Cardiac muscle cell (in vitro differentiated cells and primary cell): ENCODE measurements at places on chromosomes 5 and 9.

GRCh38 chr5:108060340-108060739 lies 321.6 kb downstream of the FBXL17 start:
- DNase-seq: no peak

DNA sequence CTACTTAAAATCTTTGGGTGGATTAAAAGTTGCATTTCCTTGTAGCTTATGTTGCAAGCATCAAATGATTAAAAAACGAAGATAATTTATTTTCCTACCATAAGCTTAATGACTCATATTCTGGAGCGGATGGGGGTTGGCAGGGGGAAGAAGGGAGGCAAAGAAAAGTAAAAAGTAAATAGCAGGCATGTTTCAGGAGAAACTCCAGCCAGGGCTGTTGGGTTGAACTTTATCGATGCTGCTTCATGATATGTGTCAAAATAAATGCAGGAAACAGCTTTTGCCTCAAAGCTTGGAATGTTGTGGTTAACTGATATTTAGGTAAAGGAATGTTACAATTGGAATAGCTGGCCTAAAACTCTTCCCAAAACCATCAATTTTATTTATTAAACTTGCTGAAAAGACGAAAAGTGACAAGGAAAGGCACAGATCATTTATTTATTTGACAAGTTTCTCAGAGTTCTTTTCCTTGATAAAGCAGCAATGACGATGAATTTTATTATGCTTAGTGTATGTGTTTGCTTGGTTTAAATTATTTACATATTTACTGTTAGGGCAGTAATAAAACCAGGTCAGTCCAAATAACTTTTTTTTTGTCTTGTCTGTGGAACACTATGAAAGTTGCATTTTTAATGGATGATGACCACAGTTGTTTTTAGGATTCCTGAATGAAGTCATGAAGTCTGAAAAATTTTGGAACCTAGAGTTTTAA lies 177.9 kb downstream of the PCSK1 start:
- DNase-seq: peak; percentile 95

DNA sequence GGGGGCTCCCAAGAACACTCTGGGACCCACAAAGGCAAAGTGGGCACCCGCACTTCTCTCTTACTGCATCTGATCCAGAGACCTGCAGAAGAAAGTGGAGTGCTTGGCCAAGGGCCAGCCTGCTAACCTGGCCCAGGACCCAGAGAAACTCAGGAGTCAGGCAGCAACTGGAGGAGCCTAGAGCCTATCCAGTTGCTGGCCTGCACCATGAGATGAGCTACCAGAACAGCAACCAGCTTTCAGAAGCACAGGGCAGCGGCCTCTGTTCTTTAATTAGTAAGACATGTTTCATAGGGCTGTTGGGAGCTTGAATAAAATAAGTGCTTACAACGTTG lies 298.3 kb downstream of the GADD45G start:
- DNase-seq: no peak

- no peak for DNase-seq
Measured at GRCh38 chr5:145991044-145991575, 54.7 kb downstream of the SH3RF2 start.

GRCh38 chr5:16931334-16932110 lies 4.6 kb downstream of the MYO10 start:
- DNase-seq: peak; percentile 50

DNA sequence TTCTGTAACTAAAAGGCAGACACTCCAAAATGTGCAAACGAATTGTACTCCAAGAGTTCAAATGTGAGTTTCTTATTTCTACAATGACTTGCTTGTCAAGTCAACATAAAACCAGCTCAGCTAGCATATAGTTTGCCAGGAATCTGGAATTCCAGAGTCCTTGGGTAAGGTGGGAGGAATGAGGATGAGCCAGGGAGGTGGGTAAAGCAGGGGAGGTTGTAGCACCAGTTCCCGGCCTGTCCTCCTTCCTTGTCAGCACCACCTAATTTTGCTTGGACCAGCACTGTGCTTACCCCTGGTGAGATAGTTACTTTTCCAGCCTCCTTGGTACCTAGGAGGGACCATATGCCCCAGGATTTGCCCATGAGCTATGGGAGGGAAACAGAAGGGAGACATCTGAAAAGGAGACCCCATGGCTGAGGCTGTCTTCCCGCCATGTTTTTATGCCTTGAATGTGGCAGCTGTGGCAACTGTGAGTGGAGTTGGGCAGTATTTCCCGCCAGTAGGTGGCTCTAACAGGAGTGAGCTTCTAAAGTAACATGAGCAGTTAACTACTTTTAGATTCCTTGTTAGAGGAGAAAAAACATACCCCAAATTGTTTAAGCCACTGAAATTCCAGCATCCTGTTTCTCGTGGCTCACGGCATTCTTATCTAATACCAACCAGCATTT lies 302.5 kb downstream of the TENT4A start:
- DNase-seq: no peak

GRCh38 chr9:4879115-4879558 lies 86.4 kb downstream of the RCL1 start:
- DNase-seq: no peak

- DNase-seq: no peak
Measured at GRCh38 chr9:34744295-34745221, 34.6 kb upstream of the CCL21 start.

GRCh38 chr5:33049298-33049697 lies 338.2 kb downstream of the NPR3 start:
- DNase-seq: no peak

DNA sequence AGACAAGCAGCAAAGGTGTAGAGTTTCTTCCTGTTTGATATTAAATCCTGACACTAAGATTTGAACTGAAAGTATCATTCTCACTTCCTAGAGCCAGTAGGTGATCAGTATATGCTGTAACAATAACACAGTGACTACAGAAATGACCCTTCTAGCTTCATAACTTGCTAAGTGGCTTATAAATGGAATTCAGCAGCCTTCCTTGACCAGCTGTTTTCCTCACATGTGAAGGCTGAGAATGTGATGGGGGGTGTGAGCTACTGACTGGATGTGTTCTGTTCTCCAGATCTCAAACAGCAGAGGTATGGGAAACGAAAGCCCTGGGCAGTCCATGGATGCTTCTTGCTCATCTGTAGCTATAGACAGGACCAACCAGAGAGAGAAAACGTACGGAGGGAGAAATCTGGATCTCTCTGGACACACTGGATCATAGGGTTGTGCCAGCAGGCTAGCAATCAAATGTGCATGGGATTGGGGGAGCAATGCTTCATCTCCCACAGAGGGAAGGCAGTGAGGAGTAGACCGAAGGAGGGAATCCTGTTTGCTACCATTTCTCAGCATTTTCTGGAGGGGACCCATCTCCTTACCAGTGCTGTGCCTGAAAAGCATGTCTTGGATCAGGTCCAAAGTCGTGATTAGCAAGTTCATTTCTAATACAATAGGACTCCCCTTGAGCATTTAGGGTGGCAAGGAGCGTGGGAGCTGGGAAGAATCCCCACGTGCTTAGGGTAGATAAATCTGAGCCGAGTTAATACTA lies 39.4 kb downstream of the TNFAIP8 start:
- DNase-seq: no peak

DNA sequence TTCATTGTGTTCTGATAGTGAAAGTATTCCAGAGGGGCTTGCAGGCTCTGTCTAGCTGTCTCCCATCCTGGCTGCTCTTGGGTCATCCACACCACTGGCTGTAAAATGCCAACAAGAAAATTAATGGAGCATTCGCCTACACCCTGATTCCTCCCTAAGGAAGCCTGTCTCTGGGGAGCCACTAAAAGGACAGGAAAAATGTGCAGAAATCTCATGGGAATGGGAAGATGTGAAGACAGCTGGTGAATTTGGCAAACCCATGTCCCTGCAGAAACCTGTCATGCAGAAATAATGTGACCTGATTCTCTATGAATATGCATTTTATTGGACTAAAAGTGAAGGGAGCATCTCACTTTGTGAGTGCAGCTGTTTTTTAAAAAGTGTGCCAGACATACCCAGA lies 265.6 kb downstream of the TUSC1 start:
- DNase-seq: no peak

DNA sequence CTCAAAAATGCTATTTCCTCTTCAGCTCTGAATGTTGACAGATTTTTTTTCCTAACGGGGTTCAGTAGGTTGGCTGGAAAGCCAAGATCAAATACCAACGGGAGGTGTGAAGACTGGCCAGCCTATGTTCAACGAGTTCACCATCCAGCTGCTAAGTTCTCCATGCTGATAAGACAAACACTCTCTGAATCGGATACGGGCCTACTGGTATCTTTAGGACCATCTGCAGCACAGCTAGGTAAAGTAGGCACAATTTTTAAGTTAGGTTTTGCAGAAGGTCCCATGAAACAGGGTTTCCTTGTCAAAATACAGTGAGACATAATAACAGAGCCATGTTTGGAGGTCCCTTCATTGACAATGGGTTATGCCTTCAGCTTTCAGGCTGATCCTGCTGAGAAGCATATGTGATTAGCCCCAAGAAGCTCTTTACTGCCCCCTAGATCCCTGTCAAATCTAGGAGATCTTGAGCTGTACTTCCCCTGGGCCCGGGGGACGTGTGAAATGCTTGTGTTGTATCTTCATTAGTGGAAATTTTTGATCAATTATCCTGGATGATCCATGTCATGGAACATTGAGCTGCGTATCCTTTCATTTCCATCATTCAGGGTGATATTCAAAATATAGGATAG lies 60.6 kb downstream of the PGM5 start:
- DNase-seq: peak; percentile 8

- DNase-seq: no peak
Measured at GRCh38 chr9:126015424-126015823, 268.3 kb downstream of the PBX3 start.

DNA sequence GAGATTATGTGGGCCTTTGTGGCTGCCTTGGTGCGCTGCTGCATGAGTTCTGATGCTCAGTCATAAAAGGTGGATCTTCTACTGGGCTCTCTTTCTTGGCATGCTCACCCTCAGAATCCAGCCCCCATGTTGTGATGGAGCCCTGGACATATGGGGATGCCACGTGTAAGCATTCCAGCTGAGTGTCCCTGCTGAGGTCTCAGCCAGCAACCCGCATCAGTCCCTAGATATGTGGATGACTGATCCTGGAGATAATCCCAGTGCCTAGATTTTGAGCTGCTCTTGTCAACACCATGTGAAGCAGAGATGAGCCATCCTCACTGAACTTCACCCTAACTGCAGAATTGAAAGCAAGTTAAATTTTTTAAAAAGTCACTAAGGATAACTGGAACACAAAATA lies 390.1 kb downstream of the DMRT2 start:
- DNase-seq: no peak

DNA sequence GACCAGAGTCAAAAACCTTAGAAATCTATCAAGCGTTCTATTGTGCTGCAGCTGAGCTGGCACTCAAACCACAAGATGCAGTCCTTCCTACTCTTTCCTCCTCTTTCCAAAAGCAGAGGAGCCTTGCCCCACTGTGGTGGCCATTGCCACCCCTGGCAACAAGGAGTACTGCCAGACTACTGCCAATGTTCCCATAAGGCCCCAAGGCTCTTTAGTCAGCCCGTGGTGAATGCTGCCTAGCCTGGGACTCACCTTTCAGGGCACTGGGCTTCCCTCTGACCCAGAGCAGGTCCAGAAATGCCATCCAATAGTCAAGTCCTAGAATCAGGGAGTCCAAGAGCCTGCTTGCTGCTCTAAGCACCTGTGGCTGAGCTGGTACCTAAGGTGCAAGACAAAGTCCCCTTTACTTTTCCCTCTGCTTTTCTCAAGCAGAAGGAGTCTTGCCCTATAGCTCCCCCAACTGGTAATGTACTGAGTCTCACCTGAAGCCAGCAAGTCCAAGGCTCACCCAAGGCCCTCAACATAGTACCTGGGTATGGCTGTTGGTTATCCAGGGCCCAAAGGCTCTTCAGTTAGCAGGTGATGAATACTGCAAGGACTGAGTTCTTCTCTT lies 219.4 kb downstream of the ATPSCKMT start:
- peak; percentile 39 for DNase-seq

DNA sequence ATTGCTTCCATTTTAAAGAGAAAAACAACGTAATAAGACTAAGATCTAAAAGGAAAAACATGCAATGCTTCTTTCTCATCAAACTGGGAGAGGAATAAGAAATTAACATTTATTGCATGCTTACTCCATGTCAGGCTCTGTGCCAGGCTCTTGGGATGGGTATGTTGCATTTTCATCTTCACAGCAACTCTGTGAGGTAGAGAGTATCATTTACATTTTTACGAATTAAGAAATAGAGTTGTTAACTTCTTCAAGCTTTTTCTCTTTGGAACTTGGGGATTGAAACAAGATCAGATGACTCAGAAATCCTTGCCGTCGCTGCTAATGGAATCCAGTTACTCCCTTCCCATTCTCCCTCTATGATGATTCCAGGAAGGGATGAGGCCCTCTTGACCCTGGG lies 39.5 kb downstream of the PDE8B start:
- no peak for DNase-seq

- no peak for DNase-seq
Measured at GRCh38 chr9:131396626-131397025, 2.7 kb downstream of the PRRC2B start.

- no peak for DNase-seq
Measured at GRCh38 chr5:72290356-72291133, 29.5 kb downstream of the MRPS27 start.

GRCh38 chr5:56183506-56183905 lies 49.6 kb downstream of the ANKRD55 start:
- peak; percentile 75 for DNase-seq

- no peak for DNase-seq
Measured at GRCh38 chr9:82783045-82783444, 279.9 kb downstream of the RASEF start.

- DNase-seq: peak; percentile 84
Measured at GRCh38 chr5:177390363-177391300, 6.4 kb downstream of the SLC34A1 start.

- DNase-seq: no peak
Measured at GRCh38 chr5:95713960-95714710, 17.0 kb upstream of the RHOBTB3 start.

GRCh38 chr9:71263451-71263850 lies 142.0 kb upstream of the TRPM3 start:
- no peak for DNase-seq

DNA sequence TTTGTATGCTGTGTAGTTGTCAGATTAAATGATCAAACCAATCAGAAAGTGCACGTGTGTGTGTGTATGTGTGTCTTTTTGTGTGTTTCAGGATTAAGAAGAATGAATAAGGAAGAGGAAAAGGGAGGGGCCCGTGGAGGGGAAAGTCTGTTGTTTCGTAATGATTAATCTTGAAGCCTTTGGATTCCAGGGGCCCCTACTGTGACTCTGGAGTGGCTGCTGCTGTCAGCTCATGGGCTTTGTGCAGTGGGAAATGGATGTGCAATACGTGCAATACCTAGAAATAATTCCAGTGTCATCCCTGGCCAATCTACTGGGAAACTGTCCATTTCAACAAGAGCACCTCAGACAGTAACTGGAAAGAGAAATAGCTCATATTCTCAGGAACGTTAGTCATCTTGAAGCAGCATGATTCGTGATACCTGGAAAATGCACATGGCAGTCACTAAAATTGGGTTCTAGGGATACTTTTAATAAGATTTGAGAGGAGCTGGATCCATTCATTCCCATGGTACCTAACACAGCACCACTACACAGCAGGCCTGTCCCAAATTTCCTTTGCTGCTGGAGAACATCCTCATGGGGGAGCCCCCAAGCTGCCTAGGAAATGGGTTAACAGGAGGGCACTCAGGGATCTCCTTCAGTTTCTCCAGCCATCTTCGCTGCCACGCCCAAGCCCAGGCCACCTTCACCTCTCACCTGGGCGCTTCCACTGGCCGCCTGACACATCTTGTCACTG lies 186.3 kb downstream of the NR3C1 start:
- no peak for DNase-seq
